Fibroblast of skin of right quadriceps (primary cell): ENCODE measurements at places on chromosomes 1 and 21.
A peak's percentile ranks its signal among the peaks of the same experiment; 100 is the strongest.

DNA sequence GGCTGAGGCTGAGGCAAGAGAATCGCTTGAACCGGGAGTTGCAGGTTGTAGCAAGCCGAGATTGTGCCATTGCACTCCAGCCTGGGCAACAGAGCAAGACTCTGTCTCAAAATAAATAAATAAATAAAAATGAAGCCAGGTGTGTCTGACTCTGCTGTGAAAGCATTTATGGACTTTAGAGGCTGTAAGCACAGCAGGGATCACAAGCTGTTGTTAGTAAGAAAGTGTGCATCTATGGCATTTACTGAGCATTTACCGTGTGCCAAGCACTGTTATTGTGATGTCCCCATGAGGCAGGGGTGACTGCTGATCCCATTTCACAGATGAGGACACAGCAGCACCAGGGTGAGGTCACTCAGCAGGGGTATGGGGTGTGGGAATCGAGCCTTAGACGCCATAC is 20.1 kb downstream of the FAM151A start:
- DNase-seq = no peak

DNA sequence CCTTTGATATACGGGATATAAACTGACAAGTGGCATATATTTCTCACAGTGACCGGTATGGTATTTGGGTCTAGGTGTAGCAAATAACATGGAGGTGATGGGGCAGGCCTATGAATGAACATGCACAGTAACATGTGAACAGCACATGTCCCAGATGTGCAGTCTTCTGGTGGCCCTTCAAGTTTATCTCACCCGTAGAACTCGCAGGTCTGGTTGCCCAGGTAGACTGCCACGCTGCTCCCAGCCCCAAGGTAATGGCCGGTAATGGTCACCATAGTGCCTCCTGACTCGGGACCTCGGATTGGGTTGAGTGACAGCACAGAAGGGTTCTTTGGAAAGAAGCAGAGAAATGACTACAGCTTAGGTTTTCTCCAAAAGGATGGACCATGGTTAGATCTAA is 141.2 kb upstream of the CD34 start:
- no peak for DNase-seq

DNA sequence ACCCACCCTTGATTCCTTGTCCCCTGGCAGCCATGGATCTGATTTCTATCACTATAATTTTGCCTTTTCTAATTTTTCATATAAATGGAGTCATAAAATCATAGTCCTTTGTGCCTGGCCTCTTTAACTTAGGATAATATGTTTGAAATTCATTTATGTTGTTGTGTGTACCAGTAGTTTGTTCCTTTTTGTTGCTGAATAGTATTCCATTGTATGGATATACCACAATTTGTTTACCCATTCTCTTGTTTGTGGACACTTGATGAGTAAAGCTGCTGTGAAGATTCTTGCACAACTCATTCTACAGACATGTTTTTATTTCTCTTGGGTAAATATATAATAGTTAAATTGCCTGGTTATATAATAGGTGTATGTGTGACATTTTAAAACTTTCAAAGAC is 22.7 kb upstream of the GJA8 start:
- DNase-seq = no peak

- DNase-seq = no peak
These were observed 33.7 kb upstream of the CACYBP start for GRCh38 chr1:174966008-174966572.

DNA sequence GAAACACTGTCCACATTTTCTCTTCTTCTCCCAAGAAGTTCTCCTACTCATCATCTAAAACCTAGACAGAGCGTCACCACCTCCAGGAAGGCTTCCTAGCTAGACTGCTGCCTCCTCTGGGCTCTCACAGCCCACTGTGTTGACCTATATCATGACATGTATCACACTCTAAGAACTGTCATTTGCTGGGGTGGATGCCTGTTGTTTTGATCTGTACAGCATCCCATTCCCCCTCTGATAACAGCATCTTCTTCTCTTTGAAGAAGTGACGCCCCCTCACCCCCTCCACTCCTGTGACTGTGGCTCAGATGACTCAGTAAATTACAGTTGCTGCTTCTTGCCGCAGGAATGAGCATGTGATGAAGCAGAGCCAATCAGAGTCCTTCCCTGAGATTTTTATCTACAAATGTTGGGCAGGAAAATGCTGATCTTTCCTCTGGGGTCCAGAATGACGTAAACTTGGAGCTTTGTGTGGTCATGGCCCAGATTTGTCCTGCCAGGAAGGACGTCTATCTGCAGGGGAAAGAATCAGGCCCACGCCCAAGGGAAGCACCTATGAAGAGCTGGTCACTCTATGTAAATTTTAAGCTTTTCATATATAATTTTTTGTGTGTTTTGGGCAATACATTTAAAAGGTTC is 28.0 kb upstream of the FOXO6 start:
- peak; percentile 67 for DNase-seq

DNA sequence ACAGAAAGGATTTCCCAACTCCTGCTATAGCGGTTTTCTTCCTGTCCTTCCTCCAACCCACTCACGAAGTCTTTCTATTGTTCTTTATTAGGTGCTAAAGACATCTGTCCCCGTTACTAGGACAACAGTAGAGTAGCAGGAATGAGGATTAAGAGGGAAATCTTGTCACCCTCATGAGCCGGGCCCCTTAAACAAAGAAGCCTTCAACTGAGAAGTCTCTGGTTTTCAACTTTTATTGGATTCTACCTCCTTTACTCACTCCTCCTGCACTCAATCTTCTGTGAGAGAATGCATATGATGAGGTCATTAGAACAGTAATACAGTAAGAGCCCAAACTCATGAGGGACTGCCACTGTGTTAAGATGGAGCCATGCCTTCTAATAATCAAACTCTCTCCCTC is 206.3 kb downstream of the OMA1 start:
- no peak for DNase-seq

GRCh38 chr21:41425954-41426675 is at the start of gene MX1:
Gene MX1, plus strand, starts transcription at chr21:41426239. Its CDS starts 5,832 bp downstream, at chr21:41432071.
- DNase-seq = peak; percentile 44

GRCh38 chr1:219900201-219900600 is 28.2 kb downstream of the SLC30A10 start:
- DNase-seq = no peak

DNA sequence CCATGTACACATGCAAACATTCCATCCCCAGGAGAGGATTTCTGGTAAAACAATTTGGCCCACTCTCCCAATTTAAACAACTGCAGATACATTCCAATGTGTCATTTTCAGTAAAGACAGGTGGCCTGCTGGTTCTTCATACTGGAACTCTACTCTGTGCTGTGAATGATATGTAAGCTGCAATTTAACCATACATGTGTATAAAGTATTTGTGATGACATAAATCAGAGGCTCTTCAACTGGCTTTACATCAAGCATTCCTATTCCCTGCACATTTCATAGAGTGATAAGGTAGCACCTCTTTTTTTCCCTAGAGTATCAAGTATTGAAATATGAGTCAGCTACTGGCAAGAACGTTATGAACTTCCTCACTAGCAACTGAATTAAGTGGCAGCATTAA is 649.5 kb upstream of the ADGRL2 start:
- peak; percentile 50 for DNase-seq

DNA sequence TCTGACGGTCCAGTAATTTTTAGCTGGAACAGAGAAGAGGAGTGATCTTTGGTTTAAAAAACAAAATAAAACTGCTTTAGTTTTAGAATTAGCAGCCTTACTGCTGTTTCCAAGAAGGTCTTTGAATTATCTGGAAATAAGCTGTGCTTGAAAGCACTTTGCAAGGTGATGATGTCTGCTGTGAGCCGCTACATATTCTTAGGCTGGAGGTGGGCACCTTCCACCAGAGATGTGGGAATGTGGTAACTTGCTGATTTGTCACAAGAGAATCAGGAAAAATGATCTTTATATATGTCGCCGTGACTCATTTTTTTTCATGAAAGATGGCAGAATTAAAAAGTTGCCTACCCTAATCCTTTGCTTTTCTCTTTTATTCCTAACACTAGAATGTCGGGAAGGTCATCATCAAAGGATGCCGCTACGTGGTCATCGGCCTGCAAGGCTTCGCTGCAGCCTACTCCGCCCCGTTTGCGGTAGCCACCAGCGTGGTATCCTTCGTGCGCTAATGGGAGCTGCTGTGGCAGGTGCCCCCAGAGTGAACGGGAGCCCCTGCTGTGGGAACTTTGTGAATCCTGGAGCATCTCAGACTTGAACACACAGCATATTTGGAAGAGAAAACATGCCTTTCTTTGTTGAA is 6.2 kb downstream of the C1orf115 start:
- DNase-seq = no peak

GRCh38 chr1:197844651-197845050 is 57.8 kb upstream of the C1orf53 start:
- no peak for DNase-seq

GRCh38 chr1:187384504-187384903 is 555.8 kb downstream of the PLA2G4A start:
- no peak for DNase-seq
